ENCODE measurements at places on chromosomes 7 and 10.

- peak; percentile 29 for DNase-seq
Measured at GRCh38 chr10:112738606-112739591, 211.1 kb upstream of the TCF7L2 start.

- DNase-seq = peak; percentile 76
Measured at GRCh38 chr10:33643042-33643441, 308.6 kb upstream of the NRP1 start.

GRCh38 chr10:72759584-72759983, 67.6 kb downstream of the MCU start:
- no peak for DNase-seq

DNA sequence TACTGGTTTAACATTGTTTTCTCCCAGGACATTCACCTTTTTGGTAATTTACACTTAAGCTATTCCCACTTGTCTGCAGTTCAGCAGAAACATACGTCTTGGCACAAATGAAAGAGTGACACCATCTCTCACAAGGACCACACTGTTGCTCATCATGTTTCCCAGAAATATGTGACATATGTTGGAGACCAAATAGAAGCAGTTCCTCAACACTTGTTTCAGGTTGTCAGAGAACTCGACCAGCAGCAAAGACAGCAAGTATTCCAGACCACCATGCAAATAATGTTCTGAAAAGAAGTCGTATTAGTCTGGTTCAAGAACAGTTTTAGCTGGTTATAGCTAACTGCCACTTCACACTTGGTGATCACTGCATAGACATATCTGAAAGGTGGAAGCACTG, 81.3 kb upstream of the KLF6 start:
- no peak for DNase-seq

- DNase-seq = peak; percentile 4
Measured at GRCh38 chr7:97973206-97973658, 16.8 kb downstream of the OCM2 start.

GRCh38 chr7:129664029-129665012, 52.8 kb downstream of the NRF1 start:
- DNase-seq = peak; percentile 84

DNA sequence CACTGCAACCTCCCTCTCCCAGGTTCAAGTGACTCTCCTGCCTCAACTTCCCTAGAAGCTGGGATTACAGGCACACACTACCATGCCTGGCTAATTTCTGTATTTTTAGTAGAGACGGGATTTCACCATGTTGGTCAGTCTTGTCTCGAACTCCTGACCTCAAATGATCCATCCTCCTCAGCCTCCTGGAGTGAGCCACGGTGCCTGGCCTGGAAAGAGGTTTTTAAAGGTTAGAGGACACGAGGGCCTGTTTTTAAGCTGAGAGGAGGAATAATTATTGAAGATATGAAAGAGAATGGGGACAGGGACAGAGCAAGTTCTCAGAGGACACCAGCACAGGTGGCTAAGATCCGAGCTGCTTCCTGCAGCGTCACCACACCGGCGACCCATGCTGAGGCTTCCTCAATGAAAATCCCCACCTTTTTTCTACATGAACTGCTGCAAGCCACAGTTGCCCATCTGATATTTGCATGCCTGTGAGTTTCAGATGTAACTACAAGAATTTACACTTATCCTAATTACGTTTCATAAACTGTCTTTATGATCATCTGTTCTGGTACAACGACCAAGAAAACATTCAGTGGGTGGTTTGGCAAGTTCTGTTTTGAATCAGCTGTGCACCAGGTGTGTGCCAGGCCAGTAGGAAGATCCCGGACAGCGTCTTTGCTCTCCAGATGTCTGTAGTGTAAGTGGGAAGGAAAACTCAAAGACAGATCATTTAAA, 76.0 kb downstream of the HIP1 start:
- no peak for DNase-seq

GRCh38 chr10:33115738-33116719, 158.0 kb upstream of the ITGB1 start:
- DNase-seq = peak; percentile 81

DNA sequence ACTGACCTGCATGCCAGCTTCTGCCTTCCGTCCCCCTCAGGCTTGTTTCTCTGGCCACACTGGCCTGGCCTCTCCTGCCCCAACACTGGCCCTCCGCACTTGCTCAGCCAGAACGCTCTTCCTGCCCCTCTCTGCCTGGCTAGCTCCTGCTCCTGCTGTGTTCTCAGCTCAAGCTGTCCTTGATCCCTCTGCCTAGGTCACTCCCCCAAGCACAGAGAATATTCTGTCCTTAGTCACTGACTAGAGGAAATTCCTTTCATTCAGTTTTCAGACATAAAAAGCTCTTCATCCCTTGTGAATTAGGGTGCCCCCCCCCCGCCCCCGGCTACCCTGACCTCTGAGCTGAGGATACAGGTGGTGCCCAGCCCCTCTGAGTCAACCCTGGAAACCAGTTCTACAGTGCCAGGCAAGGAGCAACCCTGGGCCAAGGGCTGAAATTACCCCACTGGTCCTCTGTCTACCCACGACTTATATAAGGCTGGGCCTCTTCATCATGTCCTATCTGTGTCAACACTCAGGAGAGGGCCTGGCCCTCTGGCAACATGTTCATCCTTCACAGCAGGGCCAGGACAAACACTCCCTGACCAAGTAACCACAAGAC, 6.6 kb upstream of the SGPL1 start:
- no peak for DNase-seq

DNA sequence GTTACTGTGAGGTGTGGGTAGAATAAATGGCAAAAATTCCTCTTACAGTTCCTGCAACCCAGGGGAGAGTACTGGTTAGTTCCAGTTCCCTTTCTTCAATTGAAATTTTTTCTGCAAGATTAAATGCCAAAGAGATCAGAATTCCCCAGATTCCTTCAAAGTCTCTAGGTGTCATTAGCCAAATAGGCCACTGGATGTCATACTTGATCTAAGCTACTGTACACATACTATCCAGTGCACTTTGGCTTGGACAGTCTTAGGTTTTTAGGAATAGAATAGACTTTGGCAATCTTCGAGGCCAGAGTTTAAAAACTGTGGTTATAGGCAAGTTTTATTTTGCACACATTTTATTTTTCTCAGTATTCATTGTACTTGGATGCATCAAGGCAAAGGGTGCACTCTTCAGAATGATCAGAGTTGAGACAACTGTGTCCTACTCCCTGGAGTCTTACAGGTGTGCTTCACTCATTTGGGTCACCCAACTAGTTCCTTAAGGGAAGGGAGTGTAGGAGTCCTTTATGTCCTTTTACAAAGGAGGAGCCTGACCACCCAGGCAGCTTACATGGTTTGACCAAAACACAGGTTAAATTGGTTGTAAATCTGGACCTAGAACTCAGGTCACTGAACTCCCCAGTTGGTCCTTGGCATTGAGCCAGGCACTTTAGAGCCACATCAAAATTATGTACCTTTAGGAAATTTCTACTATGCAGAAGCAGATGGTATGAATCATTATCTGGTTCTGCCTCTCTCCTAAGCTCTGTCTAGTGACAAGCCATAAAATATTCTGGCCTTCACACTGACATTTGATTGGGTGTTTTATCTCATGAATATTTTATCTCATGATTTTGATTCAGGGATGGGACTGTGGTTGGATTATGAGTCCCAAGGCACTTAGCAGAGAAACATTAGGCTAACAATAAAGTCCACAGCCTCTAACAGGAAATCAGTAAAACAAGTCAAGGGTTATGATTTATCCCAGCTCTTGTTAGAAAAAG, 49.5 kb downstream of the ASAH2B start:
- peak; percentile 42 for DNase-seq

DNA sequence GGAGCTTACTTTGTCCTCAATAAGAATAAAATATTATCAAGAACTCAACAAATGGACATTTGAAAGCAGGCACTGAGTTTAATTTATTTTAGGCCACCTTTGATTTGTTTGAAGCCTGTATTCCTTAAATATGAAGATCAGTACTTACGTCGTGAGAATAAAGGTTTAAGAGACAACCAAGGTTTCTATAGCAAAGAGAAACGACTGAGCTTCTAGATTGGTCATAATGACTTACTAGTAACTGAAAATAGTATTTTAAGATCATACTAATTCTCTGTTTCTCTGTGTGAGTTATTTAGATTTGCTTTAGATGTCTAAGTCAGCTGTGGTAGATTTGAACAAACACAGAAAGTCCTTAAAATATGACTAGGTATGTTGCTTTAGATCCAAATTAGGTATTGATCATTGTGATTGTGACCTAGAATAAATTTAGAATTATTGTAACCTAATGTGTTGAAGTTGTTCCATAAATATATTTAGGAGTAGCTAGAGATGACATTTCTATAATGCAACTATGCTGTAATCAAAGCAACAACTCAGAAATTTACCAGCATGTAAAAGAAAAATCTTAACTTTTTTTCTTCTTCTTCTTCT, 2.4 kb upstream of the GLCCI1 start:
- no peak for DNase-seq

DNA sequence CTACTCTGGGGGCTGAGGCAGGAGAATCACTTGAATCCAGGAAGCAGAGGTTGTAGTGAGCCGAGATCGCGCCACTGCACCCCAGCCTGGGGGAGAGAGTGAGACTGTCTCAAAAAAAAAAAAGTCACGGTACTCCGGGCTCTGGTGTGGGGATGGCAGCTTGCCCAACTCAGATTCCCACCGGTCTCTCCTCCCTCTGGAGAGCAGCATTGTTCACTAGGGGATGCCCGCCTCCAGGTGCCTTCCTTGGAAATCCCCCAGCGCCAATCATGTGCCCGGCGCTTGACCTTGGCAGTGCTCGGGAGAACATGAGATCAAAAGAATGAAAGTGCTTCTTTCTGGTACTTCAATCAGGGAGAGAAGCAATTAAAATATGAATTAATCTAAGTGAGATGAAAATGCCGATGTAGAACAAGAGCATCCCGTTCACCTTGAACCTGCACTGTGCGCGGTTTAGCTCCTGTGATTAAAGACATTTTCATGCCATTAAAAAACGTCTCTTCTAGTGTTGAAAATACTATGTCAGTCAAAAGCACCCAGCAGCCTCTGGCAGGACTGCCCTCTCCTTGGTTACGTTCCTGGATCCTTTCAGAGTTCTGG, 1127.3 kb upstream of the AUTS2 start:
- DNase-seq = no peak

DNA sequence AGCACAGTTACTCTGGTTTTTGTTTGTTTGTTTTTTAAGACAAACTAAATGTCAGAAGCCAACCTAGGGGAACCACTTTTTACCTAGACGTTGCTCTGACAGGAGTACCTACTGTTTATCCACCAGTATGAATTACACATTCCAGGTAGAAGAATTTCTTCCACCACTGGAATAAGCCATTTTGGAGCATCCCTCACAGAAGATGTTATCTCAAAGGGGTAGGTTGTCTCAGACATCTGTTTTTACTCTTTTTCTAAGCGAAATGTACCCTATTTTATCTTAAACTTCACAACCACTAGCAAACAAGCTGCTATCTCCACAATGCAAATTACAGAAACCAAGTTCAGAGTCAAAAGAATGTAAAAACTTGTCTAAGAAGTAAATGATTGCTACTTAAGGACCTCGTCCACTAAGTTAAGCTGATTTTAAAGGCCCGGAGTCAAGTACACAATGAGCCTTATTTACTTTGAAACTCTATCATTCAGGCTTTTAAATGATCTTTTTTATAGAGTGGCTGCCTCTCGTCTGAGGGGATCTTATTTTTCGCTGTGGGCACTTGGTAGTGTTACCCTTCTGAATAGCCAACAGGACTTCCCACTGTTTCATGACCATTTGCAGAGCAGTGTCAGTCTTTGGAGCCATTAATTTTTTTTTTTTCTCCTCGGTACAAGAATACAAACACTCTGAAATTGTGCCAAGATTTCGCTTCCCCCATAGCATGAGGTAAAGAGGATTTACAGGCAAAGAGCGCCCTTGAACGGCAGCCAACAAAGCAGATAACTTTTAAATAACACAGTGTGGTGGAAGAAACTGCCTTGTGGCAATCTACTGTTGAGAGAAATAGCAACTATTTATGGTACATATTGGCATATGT, 15.7 kb upstream of the ARMC3 start:
- peak; percentile 56 for DNase-seq

DNA sequence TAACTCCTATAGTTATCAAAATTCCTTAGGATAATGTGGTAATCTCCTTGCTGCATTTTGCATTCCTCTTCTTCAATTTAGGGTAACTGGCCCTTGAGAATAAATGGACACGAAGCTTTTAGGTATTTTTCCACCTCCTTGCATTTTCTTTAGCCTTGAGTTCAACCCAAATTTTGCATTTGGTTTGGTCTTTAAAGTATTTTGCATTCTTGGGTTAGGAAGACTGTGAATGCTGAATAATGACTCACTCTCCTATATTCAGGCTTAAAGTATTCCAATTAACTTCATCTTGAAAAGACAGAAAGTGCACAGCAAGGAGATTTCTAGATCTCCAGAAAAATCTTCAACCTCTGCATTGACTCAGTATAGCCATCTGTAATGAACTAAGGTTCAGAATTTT, 47.3 kb downstream of the TFPI2 start:
- DNase-seq = peak; percentile 56

DNA sequence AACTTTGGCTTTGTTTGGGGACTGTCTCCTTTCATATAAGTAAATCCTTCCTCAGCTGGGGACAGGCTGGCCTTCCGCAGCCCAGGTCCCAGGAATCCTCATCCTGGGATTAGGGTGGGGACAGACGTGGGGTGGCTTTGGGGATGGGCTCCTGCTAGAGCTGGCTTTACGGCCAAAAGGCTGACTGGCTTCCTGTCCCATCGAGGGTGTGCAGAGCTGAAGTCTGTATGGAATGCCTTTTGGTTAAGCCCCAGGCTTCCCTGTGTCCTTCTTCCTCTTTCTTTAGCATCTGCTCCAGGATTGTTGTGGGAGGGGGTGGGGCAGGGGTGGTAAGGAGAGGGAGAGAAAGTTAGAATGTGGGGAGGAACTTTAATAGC, 59.4 kb upstream of the AQP1 start:
- DNase-seq = no peak

GRCh38 chr10:110168601-110169481, 38.6 kb upstream of the MXI1 start:
- DNase-seq = no peak

DNA sequence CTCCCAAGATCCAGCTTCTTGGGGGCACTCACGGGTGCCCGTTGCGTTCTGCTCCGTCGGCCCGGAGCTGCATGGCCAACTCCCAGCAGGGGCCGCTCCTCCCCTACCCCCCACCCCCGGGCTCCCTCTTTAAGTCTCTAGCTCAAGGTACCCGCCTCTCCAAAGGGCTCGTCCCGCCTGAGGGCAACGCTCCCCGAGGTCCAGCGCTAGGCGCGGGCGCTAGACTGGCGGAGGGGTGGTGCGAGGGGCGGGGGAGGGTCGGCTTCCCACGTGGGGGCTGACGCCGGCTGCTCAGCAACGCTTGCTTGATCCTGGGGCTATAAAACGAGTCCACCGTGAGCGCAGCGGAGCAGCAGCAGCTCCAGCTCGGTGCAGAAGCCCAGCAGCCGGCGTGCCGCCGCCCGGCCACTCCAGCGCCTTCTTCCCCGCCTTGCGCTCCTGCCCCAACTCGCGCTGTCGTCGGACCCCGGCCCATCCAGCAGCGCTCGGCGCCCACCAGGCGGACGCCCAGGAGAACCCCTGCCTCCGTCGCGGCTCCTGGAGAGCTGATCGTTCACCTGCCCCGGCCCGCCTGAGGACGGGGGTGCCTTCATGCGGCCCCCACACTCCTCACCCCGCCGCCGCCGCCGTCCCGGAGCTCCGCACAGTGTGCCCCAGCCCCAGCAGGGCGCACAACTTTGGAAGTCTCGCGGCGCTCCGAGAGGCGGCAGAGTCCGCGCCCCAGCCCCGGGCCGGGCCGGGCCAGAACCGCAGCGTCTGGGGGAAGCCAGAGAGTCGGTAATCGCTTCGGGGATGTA, at the start of gene ADRA2A:
Gene ADRA2A (plus strand): TSS at position 348 of the 797 bp plus-strand sequence. CDS start 968 bp downstream, outside the sequence.
- peak; percentile 43 for DNase-seq
